Caudate nucleus (tissue), 63 donors: ENCODE measurements at places on chromosomes 5 and 9.

DNA sequence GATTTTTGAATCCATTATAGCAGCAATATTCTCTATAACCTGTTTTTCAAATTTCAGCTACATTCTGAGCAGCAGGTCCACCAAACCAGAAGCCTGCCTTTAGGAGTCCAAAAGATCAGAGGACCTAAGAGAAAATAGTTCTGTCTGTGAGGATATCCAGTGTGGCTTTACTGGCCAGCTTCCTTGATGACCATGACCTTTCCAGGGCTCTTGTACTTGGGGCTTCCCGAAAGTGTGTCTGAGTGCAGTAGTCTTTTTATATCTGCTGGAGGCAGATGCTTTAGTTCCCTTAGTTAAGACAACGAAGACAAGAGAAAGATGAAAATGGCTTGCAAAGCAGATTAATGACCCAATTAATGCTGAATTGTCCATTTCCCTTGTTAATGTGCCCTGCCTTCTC, 72.4 kb downstream of the SGCD start:
- DNase-seq = no peak

DNA sequence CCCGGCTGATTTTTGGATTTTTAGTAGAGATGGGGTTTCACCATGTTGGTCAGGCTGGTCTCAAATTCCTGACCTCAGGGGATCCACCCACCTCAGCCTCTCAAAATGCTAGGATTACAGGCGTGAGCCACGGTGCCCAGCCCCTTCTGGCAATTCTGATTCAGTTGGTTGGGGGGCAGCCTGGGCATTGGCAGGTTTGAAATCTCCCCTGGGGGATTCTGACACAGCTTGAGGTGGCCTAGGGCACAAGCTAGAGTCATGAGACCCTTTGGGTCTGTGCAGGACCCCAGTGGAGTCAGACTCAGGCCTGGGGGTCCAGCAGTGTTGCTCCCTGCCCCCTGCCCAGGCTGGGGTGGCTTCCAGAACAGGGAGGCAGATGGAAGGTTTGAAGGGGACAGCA, 239.8 kb downstream of the PBX3 start:
- DNase-seq = no peak

- no peak for DNase-seq
These were observed 22.9 kb downstream of the DNAH5 start for GRCh38 chr5:13921578-13921977.

DNA sequence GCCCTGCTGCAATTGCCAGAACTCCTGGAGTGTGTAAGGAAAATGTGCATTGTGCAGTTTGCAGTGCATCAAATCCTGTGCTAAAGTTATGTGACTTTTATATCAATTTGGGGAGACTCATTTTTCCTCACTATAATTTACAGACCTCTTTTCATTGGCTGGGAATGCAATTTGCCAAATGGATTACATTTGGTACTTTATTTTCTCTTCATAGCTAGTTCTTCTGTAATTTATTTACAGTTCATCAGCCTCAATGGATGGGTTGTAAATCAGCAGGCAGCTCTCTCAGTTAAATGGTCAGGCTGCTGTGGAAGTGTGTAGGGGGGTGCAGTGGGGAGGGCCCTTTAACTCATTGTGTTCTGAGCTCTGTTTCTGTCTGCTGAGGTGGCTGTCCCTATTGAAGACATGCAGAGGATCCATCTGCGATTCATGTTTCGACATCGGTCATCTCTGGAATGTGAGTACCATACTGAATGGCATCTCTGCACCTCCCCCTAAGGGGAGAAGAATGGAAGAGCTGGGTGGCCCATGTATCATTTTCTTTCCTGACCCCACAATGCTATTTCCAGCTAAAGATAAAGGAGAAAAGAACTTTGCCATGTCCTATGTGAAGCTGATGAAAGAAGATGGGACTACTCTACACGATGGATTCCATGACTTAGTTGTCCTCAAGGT, 74.6 kb downstream of the DOCK2 start:
- DNase-seq = no peak

DNA sequence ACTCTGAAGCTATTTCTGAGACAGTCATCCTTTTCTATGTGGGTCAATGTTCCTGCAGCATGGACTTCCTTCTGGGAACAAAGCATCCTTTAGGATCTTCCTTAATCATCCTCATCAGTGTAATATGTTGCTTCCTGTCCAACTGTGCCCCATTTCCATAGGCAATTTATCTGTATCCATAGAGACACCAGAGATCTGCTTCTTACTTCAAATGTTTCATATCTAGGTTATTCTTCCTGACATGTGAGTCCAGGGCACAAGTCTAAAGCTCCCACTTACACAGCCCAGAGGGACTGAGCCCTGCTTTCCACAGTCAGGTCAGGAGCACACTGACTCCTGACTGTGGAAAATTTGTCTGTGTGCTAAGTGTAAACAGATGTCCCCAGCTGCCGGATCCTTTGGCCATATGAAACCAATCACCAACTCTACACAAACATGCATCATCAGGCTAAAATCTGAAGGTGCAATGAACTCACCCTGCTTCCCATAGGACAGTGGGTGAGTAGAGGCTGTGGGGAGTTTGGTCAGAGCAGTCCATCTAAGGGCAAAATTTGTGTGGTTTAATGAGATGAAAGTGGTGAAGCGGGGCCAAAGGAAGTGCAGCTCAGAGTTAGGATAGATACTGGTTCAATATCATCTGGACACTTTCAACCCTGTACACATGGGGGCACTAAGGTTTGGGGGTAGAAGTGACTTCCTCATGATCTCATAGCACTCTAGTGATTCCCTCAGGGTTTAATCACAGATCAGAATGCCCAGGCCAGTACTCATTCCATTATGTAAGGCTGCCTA, 85.2 kb upstream of the TNC start:
- no peak for DNase-seq

DNA sequence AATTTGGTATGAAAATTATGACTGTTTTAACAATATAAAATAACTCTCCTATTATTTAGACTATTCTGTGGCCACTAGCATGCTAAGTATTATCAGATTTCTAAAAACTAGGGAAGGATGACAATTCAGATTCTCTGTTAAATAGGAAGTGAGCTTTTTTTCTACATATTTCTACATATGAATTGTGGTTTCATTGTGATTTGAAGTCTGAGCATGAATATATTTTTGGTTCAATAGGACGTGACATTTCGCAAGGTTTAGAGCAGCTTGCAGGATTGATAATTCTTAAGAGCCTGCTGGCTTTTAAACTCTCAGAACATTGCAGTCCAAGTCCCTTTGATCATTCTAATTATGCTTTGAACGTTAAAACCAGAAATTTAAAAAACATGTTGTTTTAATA, 82.9 kb downstream of the ADGRV1 start:
- no peak for DNase-seq

GRCh38 chr5:52989025-52989780, at the start of gene ITGA2:
ITGA2 (plus strand) TSS chr5:52989352; CDS start chr5:52989469, 117 bp downstream.
- DNase-seq = no peak

GRCh38 chr9:18393340-18394130, 80.4 kb upstream of the ADAMTSL1 start:
- DNase-seq = peak; percentile 4

- peak; percentile 55 for DNase-seq
These were observed 764 bp upstream of the GRIN1 start for GRCh38 chr9:137138058-137138721.

DNA sequence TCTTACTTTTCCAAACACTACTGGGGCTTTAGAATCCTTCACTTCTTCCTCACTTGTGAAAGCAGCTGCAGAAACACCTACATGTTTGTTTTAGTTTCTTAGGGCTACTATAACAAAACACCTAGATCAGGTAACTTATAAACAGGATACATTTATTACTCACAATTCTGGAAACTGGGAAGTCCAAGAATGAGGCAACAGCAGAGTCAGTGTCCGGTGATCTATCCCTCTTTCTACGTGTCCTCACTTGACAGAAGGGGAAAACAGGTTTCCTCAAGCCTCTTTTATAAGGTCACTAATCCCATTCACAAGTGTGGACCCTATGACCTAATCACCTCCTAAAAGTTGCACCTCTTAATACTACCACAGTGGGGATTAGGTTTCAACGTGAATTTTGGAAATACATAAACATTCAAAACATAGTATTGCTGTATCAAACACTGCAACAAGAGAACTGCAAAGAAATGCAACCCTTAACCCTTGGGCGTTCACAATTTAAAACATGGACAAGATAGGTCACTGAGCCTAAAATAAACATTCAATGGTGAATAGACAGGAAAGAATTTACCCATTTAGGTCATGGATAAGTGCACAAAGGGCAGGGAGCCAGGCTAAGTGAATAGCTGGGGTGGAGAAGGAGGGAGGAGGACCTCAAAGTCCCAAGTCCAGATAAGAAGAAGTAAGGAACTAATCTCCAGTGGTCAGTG, 104.3 kb downstream of the PIK3R1 start:
- no peak for DNase-seq

DNA sequence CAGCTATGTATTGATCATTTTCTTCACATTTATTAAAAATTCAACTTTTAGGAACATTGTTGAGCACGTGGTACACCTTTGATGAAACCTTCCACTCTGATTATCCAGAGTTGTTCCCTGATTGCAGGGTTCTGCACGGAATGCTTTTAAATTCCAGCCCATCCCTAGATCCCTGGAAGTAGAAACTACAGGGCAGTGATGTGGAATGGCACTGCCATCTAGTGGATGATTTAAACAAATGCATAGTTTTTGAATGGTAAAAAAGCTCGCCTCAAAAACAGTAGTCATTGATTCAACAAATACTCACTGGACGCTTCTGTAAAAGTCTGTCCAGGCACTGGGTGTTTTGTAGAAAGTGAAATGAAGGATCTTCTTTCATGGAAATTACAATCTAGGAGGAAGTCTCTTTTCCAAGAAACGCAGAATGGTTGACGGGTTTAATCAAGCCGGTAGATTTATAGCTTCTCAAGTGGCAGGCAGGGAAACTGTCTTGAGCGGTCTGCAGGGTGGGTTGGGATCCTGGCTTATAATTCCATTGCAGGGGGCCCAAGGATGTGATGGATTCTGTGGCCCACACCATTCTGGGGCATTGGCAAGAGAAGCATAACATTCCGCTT, 118.4 kb downstream of the ARHGAP26 start:
- no peak for DNase-seq

- DNase-seq = peak; percentile 81
These were observed 9.6 kb downstream of the NCS1 start for GRCh38 chr9:130181678-130182380.

- no peak for DNase-seq
These were observed 511.5 kb downstream of the FOXD4L5 start for GRCh38 chr9:64773491-64773931.

DNA sequence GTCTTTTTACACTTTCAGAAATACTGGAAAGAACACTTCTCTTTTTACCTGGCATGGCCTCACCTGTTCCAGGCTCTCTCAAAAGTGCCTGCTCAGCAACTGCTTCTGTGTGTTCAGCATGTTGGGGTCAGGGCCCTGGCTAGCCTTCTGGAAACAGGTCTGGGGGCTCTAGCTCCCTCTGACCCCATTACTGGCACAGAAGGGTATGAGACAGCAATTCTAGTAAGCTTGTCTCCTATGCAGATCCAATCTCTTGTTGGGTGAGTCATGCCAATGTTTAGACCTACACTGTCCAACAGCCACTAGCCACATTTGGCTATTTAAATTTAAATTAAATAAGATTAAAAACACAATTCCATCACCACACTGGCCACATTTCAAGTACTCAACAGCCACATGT, 80.8 kb downstream of the MAPKAP1 start:
- DNase-seq = no peak

DNA sequence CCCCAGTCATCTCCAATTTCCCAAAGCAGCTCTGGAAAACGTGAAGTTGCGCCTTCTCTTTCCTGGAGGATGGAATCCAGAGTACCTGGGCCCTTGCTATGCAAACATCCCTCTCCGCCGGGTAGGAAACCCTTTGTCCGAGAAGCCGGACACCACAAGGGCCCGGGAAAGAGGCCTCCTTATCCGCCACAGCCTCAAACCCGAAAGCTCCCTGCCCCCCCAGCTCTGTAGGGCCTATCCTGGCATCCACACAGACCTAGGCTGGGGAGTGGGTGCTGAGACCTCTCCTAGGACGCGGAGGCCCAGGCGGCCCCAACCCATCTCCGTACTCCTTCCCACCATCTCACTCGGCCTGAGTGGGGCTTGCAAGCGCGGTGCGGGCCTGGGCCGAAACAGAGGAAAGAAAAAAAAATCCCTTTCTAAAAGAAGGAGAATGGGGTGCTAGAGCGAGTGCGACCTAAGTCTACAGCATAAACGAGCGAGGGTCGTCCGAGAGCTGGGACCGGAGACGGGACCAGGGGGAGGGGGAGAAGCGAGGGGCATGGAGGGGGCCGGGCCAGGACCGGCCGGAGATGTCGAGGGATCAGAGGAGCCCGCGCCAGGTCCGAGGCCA, 624 bp downstream of the FBXW11 start:
- no peak for DNase-seq

- DNase-seq = no peak
These were observed 319.1 kb upstream of the PIK3R1 start for GRCh38 chr5:67896311-67896929.

GRCh38 chr9:131278702-131279111, 2.4 kb upstream of the FAM78A start:
- no peak for DNase-seq
